Osteocyte (in vitro differentiated cells): ENCODE measurements at places on chromosomes 2 and 18. TPM values are rescaled to one million over a fixed set of nuclear protein-coding genes. Genes with fewer than 3 reads are reported as not detected.
A peak's percentile ranks its signal among the peaks of the same experiment; 100 is the strongest.

HOXD3 gene
- total RNA-seq, result not detected in 2 replicates

GRCh38 chr2:210859314-210859713 is 302.9 kb downstream of the CPS1 start:
- no peak for DNase-seq

GRCh38 chr2:26074676-26075075 is 40.8 kb downstream of the RAB10 start:
- DNase-seq, result no peak

- DNase-seq, result no peak
Observed at GRCh38 chr2:242017086-242017485, 147.6 kb downstream of the RTP5 start.

DNA sequence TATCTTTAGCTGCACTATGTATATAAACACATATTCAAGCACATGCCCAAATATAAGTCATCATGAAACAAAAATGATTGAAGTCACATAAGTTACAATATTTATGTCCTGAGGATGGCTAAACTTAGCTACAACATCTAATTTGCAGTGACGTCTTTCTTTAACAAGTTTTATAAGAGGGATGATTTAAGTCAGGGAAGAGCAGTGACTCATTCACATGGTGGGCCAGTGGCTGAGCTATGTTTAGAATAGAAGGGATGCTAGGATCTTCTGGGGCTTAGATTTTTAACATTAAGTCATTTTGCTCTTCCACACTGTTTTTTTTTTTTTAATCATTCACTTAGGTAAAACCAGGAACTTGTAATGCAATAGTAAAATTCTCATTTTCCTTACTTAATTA is 22.3 kb downstream of the ADCYAP1 start:
- DNase-seq, result no peak

GRCh38 chr2:168848225-168848624 is 42.0 kb downstream of the SPC25 start:
- no peak for DNase-seq

DNA sequence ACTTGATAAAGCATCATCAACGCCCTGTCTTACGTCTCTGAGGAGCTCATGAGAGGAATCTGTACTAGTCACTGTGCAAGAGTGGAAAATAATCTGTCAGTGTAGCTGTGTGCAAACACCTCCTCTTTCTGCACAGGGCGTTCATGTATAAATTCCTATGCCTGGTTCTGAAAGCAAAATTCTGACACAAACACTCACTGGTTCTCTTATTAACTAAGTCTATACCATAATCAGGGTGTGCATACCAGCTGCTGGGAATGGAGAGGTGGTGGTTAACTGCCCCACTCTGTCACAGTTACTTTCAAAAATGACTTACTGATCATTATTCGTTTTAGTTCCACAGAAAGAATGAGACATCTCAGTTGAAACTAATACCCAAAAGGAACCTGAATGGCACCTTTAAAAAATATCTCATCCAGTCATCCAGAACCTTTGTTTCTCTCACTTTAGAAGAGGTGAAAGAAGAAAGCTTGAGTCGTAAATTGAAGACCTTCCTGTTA is 35.7 kb downstream of the STK39 start:
- DNase-seq, result no peak

HOXD9 gene
- not detected in 2 replicates for total RNA-seq

DNA sequence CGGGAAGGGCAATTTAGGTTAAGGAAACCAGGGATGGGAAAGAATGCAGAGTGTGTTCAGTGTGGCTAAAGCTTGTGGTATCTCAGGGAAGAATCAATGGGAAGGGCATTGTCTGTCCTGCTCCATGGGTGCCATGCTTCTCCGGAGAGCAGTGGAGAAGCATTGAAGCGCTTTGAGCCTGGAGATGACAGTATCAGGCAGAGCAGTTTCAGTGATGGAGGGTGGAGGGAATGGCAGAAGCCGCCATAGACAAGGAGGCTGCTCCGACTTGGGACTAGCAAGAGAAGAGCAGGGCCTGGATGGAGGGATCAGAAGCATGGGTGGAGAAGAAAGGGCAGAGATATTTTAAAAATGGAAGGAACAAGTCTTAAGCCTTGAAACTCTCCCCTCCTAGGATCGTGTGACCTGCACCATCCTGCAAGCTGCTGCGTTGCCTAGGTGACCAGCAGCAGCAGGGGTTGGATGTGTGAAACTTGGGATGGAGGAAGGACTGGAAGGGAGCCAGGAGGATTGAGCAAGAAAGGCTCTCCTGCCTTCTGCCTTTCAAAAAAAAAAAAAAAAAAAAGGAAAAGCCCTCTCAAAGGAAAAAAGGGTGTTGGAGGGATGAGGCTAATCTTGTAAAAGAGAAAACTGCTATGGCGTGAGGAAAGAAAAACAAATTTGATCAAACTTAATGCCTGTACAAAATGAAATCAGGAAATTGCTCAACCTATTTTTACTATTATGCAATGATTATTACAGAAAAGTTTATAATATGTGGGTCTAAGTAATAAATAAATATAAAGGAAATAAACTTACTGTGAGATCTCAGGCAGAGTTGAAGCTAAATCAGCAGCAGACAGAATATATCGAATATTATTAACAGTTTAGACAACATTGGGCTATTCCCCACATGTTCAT is 493.8 kb upstream of the NRP2 start:
- no peak for DNase-seq

DNA sequence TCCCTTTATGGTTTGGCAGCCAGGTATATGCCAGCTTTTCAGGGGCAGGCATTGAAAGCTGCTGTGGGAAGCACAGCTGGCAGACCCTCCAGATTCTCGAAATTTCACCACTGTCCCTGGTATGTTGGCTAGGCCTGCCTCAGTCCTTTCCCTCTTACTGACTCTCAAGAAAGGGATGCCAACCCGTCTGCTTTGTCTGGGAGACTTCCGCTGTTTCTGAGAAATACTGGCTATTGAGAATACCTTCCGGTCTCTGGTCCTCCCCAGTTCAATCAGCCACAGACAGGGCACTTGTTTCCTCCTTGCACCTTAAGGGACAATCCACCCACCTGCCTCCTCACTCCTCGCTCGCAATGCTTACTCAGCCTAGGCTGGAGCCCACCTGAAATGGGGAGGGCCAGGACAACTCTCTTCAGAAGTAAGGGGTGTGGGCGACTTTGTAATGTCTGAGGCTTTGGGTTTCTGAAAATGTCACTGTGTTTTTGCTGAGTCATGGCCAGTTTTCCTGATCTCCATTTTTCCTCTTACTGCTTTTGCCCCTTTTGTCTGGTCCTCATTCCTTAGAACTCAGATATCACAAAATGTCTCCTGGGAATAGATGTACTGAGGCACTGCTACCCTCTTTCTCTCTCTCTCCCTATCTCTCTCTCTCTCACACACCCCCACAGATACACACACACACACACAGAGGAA is 571.1 kb downstream of the TNS1 start:
- DNase-seq, result no peak

DNA sequence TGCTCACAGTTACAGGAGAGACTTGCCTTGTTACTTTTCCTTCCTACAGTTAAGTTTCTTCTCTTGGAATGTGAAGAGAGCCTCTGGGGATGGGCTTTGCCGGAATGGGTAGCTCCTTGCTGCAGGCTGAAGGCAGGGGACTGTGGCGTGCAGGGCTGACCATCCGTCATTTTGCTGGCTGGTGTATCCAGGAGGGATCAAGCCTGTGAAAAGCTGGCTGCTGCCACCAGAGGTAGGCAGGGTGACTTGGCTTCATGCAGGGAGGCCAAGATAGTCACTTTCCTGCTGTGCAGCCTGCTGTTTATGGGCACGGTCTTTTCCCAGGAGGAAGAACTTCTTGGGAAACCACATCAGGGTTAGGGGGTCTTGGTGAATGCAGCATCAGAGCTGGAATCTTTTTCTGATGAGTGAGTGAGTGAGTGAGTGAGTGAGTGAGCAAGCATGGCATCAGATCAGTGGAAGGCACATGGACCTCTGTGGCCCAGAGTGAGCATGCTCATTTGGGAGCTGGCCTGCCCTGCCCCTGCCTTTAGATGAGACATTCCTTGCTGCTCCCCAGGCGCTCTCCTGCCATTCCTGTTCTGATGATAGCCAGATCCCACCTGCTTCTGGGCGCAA is 33.0 kb downstream of the FHOD3 start:
- DNase-seq, result no peak

PCARE gene
- total RNA-seq, result not detected in 2 replicates

POLR1A gene
- 43.2 and 49.5 TPM in 2 replicates for total RNA-seq

CHRNG gene
- total RNA-seq, result not detected in 2 replicates

DNA sequence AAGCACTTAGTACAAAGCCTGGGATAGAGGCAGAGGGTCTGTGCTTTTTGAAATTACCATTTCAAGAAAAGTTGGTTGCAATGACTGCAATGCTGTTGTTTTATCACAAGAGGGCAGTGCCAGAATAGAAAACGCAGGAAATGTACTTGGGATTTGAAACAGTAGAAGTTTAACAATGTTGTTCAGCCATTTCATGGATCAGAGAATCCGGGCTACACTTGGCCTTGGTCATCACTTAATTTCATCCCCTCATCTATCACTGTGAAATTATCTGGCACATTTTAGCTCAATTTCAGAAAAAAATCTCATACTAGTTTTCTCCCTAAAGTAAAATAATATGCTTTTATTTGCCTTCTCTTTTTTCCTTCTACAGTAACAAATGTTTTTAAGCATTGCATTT is 70.8 kb downstream of the RAPGEF4 start:
- DNase-seq, result no peak

C1QL2 gene
- not detected in 2 replicates for total RNA-seq

- no peak for DNase-seq
Observed at GRCh38 chr2:207334624-207335371, 169.1 kb upstream of the KLF7 start.

DNA sequence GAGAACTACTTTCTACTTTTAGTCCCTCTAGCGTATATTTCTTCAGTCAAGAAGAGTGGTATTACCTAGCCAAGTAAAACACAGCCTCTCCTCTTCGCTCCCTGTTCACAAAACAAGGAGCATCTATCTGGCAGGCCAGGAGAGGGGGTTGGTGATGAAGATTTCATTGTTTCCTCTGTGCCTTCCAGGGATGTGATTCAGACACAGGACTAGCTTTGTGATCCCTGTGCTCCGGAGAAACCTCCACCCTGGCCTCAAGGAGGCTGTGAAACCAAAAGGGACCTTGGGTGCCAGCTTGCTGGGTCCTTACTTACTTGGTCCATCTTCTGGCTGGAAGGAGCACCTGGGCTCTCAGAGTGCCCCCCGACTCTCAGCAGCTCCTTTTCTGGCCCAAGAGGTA is 5.7 kb downstream of the RHOB start:
- DNase-seq, result no peak

INHBB gene
- total RNA-seq, result 0.50 and 0.62 TPM in 2 replicates

POTEJ gene
- total RNA-seq, result not detected in 2 replicates

DNA sequence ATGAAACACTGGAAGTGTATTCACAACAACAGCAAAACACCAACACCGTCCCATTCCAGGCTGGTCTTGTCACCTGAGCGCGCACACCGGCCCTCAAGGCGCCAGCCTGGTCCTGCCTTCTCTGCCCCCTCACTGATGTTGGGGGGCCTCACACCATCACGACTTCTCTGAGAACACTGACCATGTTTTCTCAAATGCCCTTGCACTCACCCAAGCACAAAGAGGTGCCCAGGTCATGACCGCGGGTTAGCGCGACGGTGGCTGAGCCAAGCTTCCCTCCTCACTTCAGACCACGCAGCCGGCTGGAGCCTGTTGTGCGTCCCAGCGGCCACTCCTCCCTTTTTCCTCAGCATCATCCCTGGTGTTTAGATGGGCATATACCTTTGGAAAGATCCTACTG is 101.3 kb upstream of the SALL3 start:
- DNase-seq, result peak; percentile 67

DNA sequence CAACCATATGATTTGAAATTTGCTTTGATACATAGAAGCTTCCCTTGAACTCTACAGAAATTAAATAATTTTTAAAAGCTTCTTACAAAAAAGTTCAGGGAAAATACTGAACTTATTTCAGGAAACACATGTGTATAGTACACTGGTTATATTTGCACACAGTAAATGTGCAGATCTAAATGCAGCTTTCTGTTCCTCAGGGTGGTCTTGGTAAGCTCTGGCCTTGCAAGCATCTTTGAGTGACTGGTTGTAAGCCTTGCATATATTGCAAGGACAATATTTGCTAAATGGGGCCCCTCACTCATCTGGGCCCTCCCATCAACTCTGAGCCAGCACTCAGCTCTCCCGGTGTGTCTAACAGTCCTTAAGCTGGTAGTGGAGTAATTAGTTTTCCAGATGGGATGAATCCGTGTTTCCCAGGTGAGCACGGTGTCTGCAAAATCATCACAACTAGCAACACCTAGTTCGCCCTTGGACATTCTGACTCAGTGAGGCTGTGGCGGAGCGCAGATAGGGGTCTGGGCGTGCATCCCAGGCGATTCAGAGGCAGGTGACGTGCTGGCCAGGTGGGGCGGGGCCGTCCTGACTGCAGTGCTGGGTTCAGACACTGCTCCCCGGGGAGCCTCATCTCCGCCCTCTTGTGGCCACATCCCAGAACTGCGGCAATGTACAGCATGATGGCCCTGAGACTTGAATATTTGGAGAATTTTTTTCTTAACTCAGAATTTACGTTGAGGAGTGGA is 149.6 kb downstream of the MBP start:
- DNase-seq, result peak; percentile 90

- DNase-seq, result no peak
Observed at GRCh38 chr2:159201360-159202063, 85.0 kb downstream of the WDSUB1 start.

- no peak for DNase-seq
Observed at GRCh38 chr2:16682431-16683118, 16.9 kb upstream of the CYRIA start.

DNA sequence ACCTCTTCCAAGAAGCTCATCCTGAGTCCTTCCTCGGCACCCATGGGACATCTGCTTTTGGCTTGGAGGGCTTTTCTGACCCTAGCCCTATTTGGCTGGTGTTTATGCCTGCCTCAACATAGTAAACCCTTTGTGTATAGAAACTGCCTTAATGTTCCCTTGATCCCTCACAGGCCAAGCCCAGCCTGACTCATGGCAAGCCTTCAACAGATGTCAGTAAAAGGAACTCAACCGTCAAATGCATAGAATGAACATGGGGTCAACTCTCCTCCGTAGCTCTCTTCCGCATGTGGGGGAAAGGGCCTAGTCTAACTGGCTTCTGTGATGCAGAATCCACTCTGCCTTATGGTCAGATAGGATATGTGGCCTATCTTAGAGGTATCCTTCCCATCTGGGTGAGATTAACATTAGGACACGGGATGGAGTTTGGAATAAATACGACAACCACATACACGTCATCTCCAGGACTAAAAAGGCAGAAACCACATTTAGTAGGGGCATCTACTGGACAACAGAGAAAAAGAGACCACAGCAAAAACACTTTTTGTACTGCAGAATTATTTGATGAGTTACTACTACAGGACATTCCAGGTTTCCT is 2.5 kb upstream of the NPAS2 start:
- no peak for DNase-seq

- no peak for DNase-seq
Observed at GRCh38 chr2:237438080-237438940, 24.3 kb upstream of the COL6A3 start.

OBSL1 gene
- total RNA-seq, result 168 and 174 TPM in 2 replicates

- DNase-seq, result no peak
Observed at GRCh38 chr2:239093542-239093941, 245.7 kb downstream of the TWIST2 start.
